PC-3 (cell line): ENCODE measurements at places on chromosomes 2 and 18. TPM values are rescaled to one million over a fixed set of nuclear protein-coding genes. Genes with fewer than 3 reads are reported as not detected.

The HAAO gene
- total RNA-seq: not detected in 2 replicates

The STAMBP gene
- 23.8 and 32.2 TPM in 2 replicates for total RNA-seq

The CRYBA2 gene
- 6.4 and 13.5 TPM in 2 replicates for total RNA-seq

DNA sequence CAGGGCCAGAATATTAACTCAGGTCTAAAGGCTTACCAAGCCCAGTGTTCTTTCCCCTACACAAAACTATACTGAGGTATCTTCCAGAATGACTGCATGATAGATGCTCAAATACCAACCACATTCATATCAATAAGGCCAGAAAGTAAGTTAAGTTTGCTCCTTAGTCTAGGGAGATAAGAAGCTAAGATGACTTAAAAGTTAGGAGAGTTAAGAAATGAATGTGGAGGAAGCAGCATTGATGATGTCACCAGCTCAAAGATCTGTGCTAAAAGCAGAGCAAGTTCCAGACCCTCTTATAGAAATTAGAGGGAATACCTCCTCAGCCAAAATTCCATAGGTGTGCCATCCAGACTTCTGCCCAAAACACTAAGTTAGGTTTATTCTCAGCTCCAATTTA is 6.1 kb downstream of the PPP4R1 start:
- no peak for DNase-seq
- H3K4me1 ChIP-seq: peaks cover 45% of the 10 kb centered on the region
- H3K27me3 ChIP-seq: no peaks in the 10 kb centered on the region

DNA sequence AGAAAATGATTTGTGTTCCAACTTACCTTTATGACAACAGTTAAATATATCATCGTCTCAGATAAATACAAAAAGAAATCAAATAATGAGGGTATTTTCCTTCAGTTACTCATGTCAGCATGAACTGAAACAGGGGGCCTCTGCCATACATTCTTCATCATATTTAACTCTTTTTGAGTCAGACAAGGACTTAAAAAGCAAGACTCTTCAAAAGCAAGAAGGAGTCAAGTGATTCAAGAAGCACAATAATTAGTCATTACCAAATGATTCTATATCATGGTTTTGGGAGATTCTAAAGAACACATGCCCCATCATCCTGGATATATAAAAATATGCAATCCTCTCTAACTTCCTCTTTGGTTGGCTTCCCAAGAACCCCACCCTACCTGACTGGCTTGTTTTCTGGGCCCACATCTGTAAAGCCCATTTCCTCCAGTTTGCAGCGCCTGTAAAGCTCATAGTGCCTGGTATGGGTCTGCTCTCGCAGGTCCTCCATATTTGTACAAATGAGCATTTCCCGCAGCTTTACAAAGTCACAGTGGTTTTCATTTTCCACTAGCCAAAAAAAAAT is 49.7 kb downstream of the SEPTIN10 start:
- DNase-seq: peak; percentile 74
- 0 out of 2 replicates have a peak, but pooled peaks cover 7% of the 10 kb centered on the region for H3K36me3 ChIP-seq
- H3K4me1 ChIP-seq: peaks cover 62% of the 10 kb centered on the region
- H3K4me3 ChIP-seq: 0 out of 2 replicates have a peak overlapping the region, but pooled peaks have one; percentile 25
- no peaks in the 10 kb centered on the region for H3K27me3 ChIP-seq

- H3K4me1 ChIP-seq: peaks cover 4% of the 10 kb centered on the region; the same call in 1 of the 2 replicates
- H3K27ac ChIP-seq: no peak overlapping the region
- DNase-seq: no peak
- H3K36me3 ChIP-seq: no peaks in the 10 kb centered on the region
Observed at GRCh38 chr18:12155996-12156395, 62.4 kb downstream of the ANKRD62 start.

GRCh38 chr2:128798502-128799283 is 480.0 kb upstream of the HS6ST1 start:
- no peak overlapping the region for H3K27ac ChIP-seq
- no peaks in the 10 kb centered on the region for H3K36me3 ChIP-seq
- H3K4me1 ChIP-seq: no peaks in the 10 kb centered on the region
- H3K4me3 ChIP-seq: no peak overlapping the region
- no peaks in the 10 kb centered on the region for H3K27me3 ChIP-seq

- no peaks in the 10 kb centered on the region for H3K36me3 ChIP-seq
- no peak overlapping the region for H3K4me3 ChIP-seq
- H3K27me3 ChIP-seq: peaks cover 24% of the 10 kb centered on the region
- H3K27ac ChIP-seq: no peak overlapping the region
- no peaks in the 10 kb centered on the region for H3K4me1 ChIP-seq
Observed at GRCh38 chr2:41764919-41765318, 282.9 kb upstream of the PKDCC start.

DNA sequence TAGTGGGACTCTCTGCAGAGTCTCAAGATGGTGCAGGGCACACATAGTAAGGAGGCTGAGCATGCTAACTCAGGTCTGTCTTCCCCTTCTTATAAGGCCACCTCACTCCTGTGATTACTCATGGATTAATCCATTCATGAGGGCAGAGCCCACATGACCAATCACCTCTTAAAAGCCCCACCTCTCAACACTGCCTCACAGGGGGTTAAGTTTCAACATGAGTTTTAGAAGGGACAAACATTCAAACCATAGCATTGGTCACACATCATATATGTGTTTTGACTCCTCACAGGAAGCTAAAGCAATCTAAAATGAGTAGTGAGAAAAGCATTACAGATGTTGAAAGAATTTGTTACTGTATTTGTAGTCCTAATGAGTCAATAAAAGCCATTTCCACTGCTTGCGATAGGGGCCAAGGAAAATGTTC is 57.5 kb downstream of the DTNA start:
- peaks cover 13% of the 10 kb centered on the region for H3K4me1 ChIP-seq
- H3K27me3 ChIP-seq: no peaks in the 10 kb centered on the region
- H3K36me3 ChIP-seq: no peaks in the 10 kb centered on the region
- peak; percentile 72 for DNase-seq
- H3K27ac ChIP-seq: peak overlapping the region; percentile 89
- H3K4me3 ChIP-seq: no peak overlapping the region

GRCh38 chr2:215338883-215339679 is 27.2 kb downstream of the ATIC start:
- no peaks in the 10 kb centered on the region for H3K4me1 ChIP-seq
- peaks cover 76% of the 10 kb centered on the region for H3K36me3 ChIP-seq
- H3K4me3 ChIP-seq: no peak overlapping the region
- H3K27me3 ChIP-seq: no peaks in the 10 kb centered on the region
- DNase-seq: no peak

DNA sequence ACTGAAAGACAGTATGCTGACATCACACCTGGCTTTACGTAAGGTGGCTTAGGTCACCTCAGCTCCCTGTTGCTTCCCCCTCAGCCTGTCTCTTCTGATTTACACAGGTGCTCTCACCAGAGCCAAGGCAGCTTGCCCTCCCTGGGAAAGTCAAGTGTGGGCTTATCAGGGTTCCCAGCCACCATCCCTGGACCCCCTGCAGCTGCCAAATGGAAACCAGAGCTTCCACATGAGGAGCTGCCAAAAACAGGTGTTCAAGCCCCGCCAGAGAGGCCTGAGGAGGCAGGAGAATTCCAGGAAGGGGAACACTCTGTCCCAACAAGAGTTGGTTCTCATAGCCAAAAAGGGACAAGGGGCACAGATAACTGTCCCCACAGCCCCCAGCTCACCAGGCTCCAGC is 266.7 kb downstream of the ATAD2B start:
- no peak for DNase-seq
- H3K4me1 ChIP-seq: no peaks in the 10 kb centered on the region
- no peaks in the 10 kb centered on the region for H3K27me3 ChIP-seq
- no peaks in the 10 kb centered on the region for H3K36me3 ChIP-seq
- no peak overlapping the region for H3K4me3 ChIP-seq

DNA sequence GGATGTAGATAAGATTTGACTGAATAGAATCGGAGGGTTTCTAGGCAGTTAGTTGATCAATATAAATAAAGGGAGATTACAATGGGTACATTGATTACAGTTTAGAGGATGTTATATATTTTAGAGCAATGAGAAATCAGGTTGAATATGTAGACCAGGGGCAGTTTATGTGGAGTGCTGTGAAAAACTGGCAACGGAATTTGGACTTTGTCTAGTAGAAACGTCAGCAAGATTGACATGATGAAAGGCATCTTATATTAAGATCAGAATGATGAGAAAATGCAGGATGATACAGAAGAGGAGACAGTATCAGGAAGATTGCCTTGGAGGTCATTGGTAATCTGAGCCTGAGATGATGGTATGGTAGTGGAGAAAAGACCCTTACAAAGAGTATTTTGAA is 39.9 kb downstream of the RAB10 start:
- peaks cover 6% of the 10 kb centered on the region; the same call in 1 of the 2 replicates for H3K36me3 ChIP-seq
- peaks cover 71% of the 10 kb centered on the region for H3K4me1 ChIP-seq
- DNase-seq: no peak
- H3K27me3 ChIP-seq: no peaks in the 10 kb centered on the region
- no peak overlapping the region for H3K27ac ChIP-seq

DNA sequence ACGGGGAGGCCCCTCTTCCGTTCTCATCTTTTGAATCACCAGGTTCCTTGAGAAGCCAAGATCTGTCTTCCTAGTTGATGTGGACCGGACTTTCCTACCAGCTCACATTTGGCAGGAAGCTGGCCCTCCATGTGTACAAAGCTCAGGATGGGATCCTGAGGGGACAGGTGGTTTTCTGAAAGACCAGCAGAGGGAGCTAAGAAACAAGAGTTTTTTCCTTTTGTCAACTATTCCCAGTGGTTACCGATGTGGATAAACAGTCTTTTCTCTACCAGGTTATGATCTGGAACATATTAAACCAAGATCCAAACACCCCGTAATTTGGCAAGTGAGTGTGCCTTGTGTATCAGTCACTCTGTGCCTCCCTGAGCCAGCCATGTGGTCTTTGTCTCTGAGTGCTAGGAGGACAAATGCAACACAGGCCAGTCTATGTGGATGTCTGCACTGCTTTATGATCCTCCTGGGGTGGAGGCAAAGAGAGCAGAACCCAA is 25.1 kb upstream of the ARHGAP25 start:
- peak overlapping the region; percentile 7; the same call in 1 of the 2 replicates for H3K4me3 ChIP-seq
- no peaks in the 10 kb centered on the region; the same call in 1 of the 2 replicates for H3K4me1 ChIP-seq
- H3K27ac ChIP-seq: no peak overlapping the region
- DNase-seq: peak; percentile 79
- H3K27me3 ChIP-seq: peaks cover 14% of the 10 kb centered on the region; the same call in 1 of the 2 replicates

DNA sequence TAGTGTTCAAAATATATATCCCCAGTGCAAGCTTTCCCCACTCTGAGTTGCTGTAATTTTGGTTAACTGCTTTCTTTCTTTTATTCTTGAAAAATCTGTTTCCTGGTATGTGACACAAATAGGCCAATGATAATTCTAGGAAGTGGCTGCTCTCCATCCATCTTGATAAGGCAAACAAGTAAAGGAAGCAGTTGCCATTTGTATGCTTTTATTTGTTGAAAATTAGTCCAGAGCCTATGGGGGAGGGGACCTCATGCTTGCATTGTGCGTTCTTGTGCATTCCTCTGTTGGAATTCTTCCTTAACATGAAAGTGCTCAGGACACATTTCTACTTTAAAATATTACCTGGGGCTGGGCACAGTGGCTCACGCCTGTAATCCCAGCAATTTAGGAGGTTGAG is 111.2 kb upstream of the FSHR start:
- no peak for DNase-seq
- H3K27ac ChIP-seq: no peak overlapping the region
- H3K27me3 ChIP-seq: no peaks in the 10 kb centered on the region
- H3K36me3 ChIP-seq: no peaks in the 10 kb centered on the region
- no peaks in the 10 kb centered on the region for H3K4me1 ChIP-seq

- H3K4me1 ChIP-seq: no peaks in the 10 kb centered on the region
- no peaks in the 10 kb centered on the region for H3K36me3 ChIP-seq
- H3K27me3 ChIP-seq: no peaks in the 10 kb centered on the region
- no peak overlapping the region for H3K27ac ChIP-seq
Observed at GRCh38 chr2:130190237-130190636, 8.0 kb downstream of the TUBA3E start.

DNA sequence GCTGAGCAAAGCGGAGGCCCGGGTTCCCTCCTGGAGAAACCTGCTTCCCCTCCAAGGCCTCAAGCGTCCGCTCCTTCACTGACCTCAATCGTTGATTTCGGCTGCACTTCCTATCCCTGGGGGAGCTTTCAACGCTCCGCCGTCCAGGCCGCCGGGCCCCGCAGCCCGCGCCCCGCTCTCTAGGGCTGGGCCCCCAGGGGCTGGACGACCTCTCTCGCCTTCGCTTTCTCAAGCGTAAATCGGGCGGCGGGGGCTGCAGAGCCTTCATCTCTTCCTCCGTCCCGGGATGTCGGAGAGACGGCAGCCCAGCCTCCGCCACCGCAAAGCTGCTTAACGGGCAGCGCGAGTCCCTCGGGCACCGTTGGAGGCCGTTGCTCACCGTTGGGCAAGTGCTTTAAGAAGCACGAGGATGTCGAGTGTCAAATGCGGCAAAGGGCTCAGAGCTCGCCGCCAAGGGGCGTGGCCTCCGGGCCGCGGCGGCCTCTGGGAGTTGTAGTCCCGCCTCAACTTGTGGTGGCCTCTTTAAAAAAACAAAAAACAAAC is 8.5 kb downstream of the HES6 start:
- H3K27ac ChIP-seq: no peak overlapping the region
- no peaks in the 10 kb centered on the region for H3K36me3 ChIP-seq
- H3K4me1 ChIP-seq: no peaks in the 10 kb centered on the region
- H3K4me3 ChIP-seq: no peak overlapping the region
- H3K27me3 ChIP-seq: no peaks in the 10 kb centered on the region
- no peak for DNase-seq

DNA sequence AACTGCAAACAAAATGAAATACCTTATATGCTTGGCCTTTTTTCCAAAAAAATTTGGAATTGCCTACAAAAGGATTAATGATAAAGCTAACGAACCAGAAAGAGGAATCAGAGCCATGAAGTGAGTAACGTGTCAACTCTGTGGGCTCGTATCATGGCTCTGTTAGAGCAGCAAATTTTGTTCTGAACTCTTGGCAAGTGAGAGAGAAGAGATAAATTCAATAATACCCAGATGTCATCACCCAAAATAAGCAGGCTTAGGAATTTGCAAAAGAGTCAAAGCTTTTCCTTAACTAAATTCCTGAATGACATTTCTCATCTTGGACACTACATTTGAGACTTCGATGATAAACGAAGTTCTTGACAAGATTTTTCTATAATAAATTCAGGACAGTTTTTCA is 4.4 kb downstream of the TXNDC2 start:
- H3K27ac ChIP-seq: no peak overlapping the region
- H3K4me1 ChIP-seq: 0 out of 2 replicates have a peak, but pooled peaks cover 8% of the 10 kb centered on the region
- no peak for DNase-seq
- no peaks in the 10 kb centered on the region for H3K36me3 ChIP-seq
- H3K4me3 ChIP-seq: no peak overlapping the region
- no peaks in the 10 kb centered on the region for H3K27me3 ChIP-seq

DNA sequence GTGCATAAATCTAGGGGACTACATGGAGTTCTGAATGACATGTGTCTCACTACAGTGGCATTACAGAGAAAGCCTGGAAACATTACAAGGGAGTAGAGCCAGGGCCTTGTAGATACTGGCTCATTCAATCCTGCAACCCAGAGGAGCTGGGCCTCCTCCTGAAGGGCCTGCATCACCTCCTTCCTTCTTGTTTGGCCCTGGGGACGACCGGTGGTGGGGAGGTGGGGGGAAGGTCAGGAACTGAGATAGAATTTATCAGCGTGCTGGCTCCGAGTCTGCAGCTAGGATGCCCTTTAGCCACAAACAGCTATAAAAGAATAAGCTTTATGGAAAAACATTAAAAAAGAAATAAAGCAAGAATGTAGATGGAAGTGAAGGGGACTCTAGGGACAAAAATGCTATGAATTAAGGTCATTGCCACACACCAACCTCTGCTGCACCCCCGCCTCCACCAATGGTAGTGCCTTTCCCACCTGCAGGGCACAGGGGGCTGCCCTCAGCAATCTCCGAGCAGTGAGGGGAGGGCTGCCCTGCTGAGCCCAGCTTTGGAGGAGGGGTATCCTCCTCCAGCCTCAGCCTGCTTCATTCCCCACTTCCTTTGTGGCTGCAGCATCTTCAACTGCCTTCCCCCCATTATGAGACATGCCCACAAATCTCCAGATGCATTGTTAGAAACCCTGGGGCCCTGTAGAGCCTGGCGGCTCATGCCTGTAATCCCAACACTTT is 149.0 kb downstream of the MSH2 start:
- no peaks in the 10 kb centered on the region; the same call in 1 of the 2 replicates for H3K27me3 ChIP-seq
- no peak for DNase-seq
- H3K4me3 ChIP-seq: no peak overlapping the region
